Ureter (tissue), 1 donor: ENCODE measurements at places on chromosomes 2 and 18. TPM values are rescaled to one million over a fixed set of nuclear protein-coding genes. Genes with fewer than 3 reads are reported as not detected.

The YWHAQ gene
- 225 TPM for total RNA-seq

GRCh38 chr2:230525682-230526081, 109.7 kb downstream of the SP100 start:
- DNase-seq = no peak

- DNase-seq = no peak
Observed at GRCh38 chr2:230798769-230799399, 65.9 kb upstream of the ITM2C start.

DNA sequence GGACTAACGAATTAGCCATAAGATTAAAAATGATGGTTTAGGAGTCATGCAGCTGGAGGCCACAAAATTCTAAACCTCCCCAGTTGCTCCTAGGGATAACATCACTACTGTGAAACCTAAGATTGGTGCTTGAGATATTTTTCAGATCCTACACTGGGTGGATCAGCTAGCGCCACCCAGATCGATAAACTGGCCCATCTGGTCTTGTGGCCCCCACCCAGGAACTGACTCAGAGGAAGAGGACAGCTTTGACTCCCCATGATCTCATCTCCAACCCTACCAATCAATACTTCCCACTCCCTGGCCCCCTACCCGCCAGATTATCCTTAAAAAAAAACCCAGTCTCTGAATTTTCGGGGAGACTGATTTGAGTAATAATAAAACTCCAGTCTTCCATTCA, 5.5 kb downstream of the GALNT14 start:
- DNase-seq = no peak

DNA sequence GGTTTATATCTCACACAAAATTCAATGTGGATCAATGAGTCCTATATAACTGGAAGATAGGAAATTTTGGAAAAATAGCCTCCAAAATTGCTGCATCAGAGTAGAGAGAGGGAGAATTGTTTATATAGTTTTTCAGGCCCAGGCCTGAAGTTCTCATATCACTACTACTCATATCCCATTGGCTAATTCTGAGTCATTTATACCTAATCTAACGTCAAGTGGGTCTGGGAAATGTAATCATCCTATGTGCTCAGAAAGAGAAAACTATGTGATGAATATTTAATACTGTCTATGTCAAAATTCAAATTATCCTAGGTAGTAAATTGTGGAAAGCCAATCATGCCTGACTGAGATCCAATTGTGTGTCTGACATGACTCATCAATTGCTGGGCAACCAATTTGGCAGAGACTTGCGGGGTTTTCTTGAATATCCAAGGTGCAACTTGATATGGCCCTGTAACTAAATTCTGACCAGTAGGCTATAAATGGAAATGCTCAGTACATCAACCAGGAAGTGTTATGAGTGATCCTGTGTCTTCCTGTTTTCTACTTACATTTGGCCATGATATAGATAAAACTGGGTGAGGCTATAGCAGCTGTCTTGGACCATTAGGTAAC, 744.4 kb downstream of the KCNJ3 start:
- DNase-seq = no peak

The AMER3 gene
- total RNA-seq = not detected

DNA sequence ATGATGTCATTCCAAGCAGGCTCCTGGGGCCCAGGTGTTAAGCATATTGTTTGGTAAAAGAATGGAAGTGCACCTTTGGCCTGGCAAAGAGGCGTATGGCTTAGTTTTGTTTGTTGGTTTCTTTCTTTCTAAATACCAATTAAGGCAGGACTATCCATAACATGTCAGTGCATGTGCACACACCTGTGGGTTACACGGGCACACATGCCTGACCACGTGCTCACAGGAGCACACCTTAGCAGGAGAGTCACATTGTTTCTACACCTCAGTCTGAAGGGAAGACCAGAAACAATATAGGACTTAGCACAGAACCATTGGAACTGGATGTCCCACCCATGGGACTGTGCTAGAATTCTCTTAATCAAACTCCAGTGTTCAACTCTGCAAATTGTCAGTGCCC, 127.8 kb downstream of the FBXO15 start:
- no peak for DNase-seq

- DNase-seq = no peak
Observed at GRCh38 chr18:6566338-6566911, 151.7 kb upstream of the L3MBTL4 start.

DNA sequence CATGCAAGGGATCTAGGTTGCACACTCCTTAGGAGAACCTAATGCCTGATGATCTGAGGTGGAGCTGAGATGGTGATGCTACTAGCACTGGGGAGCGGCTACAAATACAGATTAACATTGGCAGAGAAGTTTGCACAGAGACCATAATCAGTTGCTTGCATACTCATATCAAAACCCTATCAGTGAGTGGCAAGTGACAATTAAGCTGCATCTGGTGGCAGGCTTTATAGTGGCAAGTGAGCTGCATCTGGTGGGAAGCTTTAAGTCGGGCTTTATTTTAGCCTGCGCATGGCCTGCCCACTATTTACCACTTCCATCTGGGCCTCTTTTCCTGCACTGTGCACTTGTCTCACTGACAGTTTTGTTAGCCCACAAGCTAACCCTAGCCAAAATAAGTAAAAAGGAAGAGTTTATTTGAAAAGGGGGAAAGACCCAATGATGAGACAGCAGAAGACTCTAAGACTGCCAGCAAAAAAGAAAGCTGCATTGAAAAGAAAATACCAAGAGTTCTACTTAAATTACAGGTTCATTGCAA, 140.9 kb upstream of the B3GNT2 start:
- no peak for DNase-seq

GRCh38 chr2:57453945-57454344, 592.7 kb upstream of the VRK2 start:
- no peak for DNase-seq

The FAP gene
- total RNA-seq = 3.0 TPM

- DNase-seq = peak; percentile 79
Observed at GRCh38 chr2:85826990-85827878, 61.6 kb downstream of the ST3GAL5 start.

- no peak for DNase-seq
Observed at GRCh38 chr2:189104934-189105333, 74.6 kb downstream of the COL5A2 start.

The RAB27B gene
- 42.1 TPM for total RNA-seq

The ANKRD53 gene
- 1.8 TPM for total RNA-seq

DNA sequence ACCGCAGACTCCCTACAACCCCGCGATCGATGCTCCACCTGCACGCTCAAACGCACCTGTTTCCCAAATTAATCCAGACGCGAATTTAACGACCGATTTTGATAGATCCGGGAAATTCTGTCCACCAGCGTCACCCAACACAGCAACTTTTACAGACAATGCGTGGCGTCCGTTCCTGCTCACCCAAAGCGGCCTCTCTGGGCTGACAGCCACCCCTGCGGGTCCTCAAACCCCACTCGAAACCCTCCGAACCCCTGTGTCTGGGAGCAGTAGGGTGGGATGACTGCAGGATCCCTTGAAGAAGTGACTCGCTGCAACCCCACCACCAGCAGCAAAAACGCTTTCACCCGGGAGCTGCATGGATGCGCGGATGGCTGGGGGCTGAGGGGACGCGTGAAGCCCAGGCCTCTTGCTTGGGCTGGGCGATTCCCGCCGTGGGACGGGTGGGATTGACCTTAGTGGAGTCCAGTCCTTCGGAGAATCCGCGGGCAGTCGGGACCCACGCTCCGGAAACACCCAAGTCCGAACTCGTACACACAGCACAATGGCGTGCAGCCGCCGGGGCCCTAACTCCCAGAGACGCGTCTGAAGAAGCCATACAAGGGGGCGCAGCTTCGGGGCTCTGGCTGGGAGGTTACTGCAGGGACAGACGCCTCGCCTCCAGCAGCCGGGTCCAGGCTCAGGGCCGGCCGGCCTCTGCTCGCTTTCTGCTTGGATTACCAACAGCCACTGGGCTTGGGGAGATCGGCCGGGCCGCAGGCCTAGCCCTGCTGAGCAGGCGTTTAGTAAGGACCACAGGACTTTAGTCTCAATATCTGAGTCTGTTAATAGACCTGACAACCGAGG, 31.1 kb upstream of the ATP6V1B1 start:
- no peak for DNase-seq

The MYO7B gene
- total RNA-seq = 0.78 TPM

GRCh38 chr18:55452123-55452611, 135.8 kb downstream of the TCF4 start:
- DNase-seq = peak; percentile 57

The TIGD1 gene
- 7.9 TPM for total RNA-seq

DNA sequence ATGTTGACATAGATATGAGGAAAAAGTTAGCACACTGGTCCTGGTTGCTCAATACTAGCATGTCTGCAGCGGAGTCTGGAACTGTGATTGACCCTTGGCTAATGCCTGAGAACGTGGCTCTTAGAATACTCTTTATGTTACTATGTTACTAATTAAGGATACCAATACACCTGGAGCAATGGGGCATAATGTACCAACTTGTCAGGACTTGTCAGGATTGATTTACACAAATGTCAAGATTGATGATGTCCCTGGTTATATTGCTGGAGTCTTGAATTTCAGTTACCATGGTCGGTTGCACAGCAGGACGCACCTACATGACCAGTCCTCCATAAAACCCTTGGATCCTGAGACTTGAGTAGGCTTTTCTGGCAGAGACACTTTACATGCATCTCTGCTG, 810.9 kb downstream of the CPS1 start:
- DNase-seq = no peak

- no peak for DNase-seq
Observed at GRCh38 chr2:209425471-209426071, 1.7 kb downstream of the MAP2 start.

DNA sequence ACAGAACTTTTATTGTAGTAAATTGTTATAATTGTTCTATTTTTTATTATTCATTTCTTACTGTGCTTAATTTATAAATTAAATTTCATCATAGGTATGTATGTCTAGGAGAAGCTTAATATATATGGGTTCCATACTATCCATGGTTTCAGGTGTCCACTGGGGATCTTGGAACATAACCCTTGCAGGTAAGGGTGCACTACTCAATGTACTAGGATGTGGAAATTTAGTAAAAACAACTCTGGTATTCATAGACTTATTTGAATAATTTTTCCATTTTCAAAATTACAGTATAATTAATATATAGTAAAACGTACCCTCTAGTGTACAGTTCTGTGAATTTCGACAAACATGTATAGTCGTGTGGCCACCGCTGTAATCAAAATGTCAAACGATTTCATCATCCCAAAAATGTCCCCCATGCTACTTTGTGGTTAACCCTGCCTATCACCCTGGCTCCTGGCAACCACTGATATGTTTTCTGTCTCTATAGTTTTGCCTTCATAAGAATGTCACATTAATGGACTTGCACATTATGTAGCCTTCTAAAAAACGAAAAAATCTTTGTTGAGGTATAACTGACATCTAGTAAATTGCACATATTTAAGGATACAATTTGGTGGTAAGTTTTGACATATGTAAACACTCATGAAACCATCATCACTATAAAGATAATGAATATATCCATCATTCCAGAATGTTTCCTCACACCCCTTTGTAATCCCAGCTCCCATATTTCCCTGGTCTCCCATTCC, 45.7 kb downstream of the ARL5A start:
- DNase-seq = no peak

The EPB41L5 gene
- 26.7 TPM for total RNA-seq

GRCh38 chr2:45131587-45131986, 122.3 kb upstream of the SIX2 start:
- no peak for DNase-seq

The SNORC gene
- total RNA-seq = 7.3 TPM

The PLCL1 gene
- total RNA-seq = 2.9 TPM

DNA sequence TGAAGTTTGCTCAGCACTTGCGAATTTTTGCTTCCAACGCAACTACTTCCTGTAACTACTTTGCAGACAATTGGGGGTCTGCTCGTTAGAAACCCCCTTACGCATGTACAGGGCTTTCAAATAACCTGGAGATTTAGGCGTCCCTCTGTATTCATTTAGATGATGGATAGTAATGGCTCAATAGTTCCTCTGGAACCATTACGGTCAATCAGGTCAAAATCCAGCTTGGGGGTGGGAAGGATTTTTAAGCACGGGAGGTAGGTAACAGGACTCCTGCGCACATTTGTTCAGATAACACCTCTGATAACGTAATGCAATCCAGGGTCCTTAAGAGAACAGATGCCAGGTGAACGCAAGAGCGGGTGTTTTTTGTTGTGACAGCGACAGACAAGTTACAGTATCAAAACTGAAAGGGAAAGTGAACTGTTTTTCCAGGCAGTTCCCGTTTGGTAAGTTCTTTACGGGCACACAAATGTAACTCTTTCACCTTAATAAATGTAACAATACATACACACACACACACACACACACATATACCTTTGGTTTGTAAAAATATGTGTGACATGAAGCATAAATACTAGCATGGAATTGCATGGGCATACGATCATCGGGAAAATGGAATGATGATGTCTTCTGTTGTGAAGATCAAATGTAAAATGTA, 3.8 kb upstream of the OSR1 start:
- DNase-seq = no peak

DNA sequence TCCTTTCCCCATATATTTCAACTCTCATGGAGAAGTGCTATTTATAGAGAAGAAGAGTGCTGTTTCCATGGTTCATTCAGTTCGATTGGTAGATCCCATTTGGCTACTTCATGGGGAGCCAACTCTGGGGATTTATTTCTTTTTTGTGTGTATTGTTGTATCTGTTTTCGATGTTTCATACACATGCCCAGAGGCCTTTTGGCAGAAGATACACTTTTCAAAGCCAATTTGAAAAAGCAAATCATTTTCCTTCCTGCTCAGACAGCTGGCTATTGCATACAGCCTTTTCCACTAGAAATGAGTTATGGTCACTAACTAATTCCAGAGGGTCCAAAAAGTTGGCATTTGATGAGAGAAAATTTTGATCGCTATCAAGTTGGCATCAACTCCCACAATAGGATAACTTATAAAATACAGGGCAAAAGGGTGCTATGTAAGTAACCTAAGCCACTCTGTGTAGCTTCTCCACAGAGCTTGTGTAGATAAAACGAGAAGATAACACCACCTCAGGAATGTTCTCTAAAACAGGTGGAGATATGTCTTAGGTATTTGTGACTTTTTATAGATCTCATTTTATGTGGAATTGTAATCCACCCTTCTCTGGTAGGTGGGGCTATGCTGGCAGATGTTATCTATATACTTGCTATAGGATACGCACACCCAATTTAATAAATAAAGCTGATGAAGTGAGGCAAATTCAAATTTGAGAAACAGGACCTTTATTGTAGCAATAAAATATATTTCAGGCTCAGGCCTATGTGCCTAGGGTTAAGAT, 798.5 kb downstream of the SATB2 start:
- DNase-seq = no peak

DNA sequence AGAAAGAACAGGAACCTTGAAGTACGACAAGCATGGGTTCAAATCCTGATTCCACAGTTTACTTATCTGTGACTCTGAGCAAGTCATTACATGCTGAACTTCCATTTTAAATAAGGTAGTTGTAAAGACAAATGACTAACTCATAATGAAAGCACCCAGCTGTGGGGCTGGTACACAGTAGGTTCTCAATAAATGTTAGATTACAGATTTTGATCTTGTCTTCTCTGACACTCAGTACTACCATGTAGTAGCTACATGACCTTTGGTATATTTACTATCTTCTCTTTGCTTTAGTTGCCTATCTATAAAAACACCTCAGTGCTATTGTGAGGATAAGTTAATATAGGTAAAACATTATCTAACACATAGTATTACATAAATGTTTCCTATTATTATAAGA, 3.2 kb downstream of the TRAK2 start:
- no peak for DNase-seq

The MTA3 gene
- 72.8 TPM for total RNA-seq
